Kidney epithelial cell (primary cell): ENCODE measurements at places on chromosomes 16 and 17.

GRCh38 chr16:11060842-11061241, 116.5 kb downstream of the CLEC16A start:
- no peak for DNase-seq

DNA sequence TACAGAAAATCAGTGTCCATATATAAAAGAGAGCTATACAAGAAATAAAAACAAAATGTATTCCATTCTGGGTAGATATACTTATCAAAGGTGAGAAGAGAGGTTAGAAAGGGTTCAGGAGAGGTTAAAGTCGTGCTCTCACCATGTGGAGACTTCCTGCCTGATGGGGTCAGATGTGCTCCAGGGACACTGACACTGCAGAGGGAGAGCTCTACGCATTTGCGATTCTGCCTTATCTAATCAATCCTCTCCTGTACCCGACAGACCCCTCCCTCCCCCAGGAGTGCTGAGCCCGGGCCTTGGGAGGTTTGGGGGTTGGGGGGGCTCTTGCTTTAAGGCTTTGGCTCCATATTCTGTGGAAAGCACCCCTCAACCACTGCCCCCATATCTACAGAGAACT, 16.6 kb upstream of the SLC5A11 start:
- DNase-seq: no peak

- no peak for DNase-seq
These were observed 43.6 kb downstream of the NLRC5 start for GRCh38 chr16:57032931-57033330.

- DNase-seq: no peak
These were observed 49.5 kb upstream of the MTSS2 start for GRCh38 chr16:70735141-70735979.
